Activated CD4-positive, alpha-beta T cell treated with anti-CD3 and anti-CD28 coated beads, Interleukin-2, amount 50 U/mL, for 48 hours (primary cell): ENCODE measurements at places on chromosomes 5 and 9.
A peak's percentile ranks its signal among the peaks of the same experiment; 100 is the strongest.

DNA sequence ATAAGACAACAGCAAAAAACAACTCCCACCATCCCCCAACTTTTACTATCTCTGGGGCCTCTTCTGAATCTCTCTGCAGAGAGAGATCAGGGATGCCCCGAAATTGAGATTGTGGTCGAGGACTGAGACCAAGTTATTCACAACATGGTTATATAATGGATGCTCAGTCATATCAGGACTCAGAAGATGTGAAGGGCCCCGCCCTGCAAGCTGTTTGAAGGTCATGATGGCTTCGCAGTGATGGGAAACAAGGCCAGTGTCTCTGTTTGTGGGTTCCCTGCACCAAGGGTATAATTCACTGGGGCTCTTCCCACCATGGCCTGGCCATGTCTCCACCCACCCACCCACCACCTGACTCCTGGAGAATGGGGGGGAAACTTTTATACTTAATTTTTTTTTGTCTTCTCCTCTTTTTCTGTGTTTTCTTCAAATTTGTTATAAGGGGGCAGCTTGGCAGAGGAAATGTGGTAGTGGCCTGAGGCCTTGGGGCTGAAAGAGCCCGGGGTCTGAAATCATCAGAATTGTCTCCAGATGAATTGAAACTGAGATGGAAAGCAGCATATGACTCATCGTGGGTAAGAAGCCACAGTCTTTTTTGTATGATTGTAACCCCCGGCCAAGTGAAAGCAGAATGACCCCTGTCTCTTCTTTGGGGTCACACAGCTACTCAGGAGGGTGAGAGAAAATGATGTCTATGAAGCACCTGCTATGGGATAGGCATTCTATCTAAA lies 15.0 kb upstream of the TEX48 start:
- peak; percentile 82 for DNase-seq

DNA sequence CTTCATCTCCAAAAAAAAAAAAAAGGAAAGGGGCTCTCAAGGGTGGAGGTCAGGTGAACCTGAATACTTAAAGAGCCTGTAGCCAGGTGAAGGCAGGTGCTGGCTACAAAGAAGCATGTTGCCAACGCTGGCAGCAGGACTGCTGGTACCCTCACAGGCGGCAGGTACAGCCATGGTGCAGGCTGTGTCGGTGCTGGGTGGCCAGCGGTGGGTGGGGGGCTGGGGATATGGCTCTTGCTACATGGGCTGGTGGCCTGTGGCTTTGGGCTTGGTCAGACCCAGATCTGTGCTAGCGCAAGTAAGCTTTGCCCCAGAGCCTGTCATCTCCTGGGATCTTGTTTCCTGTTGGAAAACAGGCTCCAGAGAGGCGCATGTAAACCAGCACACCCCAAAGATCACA lies 86.3 kb upstream of the PHYKPL start:
- DNase-seq, result no peak

- no peak for DNase-seq
These were observed 103.3 kb upstream of the LHFPL2 start for GRCh38 chr5:78751872-78752271.

GRCh38 chr5:65171645-65172044 lies 310.1 kb downstream of the ADAMTS6 start:
- DNase-seq, result no peak

GRCh38 chr5:95817430-95817829 lies 5.1 kb downstream of the GLRX start:
- no peak for DNase-seq

GRCh38 chr5:168608821-168609220 lies 29.7 kb upstream of the PANK3 start:
- no peak for DNase-seq

DNA sequence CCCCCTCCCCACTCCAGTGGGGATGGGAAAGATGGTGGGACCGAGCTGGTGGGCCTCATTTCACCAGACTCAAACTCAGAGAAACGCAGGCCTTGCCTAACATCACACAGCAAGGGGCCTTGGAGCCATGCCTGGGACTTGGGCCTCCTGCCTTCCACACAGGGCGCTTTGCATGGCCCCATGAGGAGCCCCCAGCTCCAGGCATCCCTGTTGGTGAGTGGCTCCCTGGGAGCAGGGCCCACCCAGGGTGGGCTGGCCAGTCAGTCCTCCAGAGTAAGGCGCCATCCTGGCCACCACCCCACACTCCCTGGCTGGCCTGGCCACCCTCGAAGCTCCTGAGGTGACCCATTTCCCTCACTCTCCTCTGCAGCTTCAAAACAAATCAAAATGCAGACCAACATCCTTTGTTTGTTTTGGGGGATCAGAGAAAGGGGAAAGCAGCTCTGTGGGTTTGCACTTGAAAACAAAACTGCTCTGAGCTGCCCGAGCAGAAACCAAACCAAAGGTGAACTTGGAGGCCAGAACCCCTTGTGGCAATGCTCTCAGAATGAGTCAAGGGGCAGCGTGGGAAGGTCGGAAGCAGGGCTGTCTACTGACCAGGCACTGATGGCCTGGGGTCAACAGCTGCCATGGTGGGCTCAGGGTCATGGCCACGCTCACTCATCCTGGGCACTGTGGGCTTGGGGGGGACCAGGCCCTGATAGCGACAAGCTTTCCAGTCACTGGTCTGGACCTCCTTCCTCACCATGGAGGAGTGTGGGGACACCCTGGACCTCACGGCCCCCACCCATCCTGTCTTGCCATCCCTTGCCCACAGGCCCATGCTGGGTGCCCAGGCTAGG lies 37.0 kb upstream of the VDAC1 start:
- no peak for DNase-seq

- no peak for DNase-seq
These were observed 42.3 kb downstream of the ROR2 start for GRCh38 chr9:91907484-91908292.

DNA sequence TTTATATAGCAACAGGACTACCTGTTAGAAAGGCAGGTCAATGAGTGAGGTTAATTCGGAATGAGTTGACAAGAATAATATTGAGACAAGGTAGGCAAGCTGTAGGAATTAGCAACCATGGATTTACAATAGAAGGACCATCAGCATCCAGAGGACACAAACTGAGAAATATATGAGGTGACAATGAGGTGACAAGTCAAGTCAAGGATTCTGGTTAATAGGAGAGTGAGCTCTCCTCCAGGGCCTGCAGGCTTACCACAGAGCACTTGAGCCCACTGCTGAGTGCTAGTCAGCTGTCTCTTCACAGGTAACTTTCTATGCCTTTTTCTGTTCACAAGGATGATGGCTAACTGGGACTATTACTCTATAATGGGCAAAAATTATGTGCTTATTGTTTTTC lies 227.2 kb downstream of the MRPS30 start:
- DNase-seq, result no peak

- no peak for DNase-seq
These were observed 302.6 kb downstream of the ACTL7B start for GRCh38 chr9:108553111-108553635.

- DNase-seq, result peak; percentile 47
These were observed 1.6 kb downstream of the MED27 start for GRCh38 chr9:132077881-132078698.

DNA sequence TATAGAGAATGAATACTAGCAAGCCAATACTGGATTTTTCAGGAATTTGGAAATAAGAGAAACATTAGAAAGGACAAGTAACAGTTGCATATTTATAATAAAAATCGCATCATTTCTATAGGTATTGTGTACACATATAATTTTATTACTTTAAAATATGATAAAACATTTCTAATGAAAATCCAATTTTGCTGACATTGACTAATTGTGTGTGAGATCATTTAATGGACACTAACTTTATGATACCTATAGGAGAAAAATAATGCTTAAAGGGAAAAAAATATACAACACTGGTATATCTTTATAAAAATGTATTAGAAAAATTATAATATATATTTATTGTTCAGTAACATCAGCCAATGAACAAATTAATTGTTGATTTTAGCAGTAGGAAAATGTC lies 557.3 kb downstream of the CDH12 start:
- DNase-seq, result no peak

- DNase-seq, result no peak
These were observed 33.2 kb downstream of the CDH6 start for GRCh38 chr5:31226651-31227050.

DNA sequence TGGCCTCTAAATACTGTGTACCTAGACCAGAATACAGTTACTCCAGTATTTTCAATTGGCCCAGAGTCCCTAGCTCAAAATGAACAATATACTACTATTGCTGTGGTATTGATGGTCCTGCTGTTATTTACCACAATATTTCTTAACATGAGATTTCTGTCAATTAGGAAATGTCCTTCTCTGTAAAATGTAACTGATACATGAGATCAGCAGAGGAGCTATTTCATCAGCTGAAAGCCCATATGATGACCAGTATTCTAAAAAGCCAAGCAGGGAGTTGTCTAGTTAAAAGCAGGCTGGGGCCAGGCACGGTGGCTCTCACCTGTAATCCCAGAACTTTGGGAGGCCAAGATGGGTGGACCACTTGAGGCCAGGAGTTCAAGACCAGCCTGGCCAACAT lies 187.7 kb upstream of the PTGER4 start:
- no peak for DNase-seq

DNA sequence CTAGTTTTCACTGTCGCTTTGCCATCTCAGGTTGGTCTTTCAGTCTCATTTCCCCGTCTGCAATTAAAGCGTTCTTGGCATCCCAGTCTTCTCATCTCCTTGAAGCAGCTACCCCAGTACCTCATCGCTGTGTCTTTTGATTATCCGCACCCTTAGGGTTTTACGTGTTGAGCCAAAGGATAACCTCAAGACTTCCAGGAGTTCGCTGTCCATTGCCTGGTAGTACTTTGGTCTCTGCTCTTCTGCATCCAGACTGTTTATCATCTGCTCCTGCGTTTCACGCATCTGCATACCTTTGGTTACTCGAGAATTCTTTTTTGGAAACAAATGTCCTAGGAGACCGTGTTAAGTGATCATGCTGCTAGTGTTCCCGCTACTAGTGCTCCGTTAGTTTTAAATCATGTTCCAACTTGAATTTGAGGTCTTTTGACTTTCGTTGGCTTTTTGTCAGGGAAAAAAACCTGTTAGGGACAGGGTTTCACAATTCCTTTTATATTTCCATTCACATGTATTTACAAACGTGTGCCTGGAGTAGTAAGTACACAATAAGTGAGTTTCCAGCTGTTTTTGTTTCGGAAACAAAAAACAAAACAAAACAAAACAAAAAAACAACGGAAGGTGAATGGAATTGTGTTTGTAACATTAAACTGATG lies 888 bp downstream of the RABGAP1 start:
- DNase-seq, result no peak

DNA sequence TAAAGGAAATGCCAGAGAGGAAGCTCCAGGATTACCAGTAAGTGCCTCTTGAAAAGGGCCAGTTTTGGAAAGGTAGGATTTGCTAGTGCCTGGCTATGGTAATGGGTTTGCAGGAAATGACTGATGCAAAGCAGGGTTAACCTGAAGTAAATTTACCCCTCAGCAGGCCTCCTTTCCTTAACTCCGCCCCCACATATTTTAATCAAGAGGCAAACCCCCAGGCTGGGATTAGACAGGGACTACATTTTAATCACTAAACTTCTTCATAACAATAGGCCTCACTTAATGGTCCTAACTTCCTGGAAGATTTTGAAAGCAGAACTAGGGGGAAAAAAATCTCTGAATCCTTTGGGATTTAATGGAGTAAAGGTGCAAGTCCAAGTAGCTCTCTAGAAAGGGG lies 10.2 kb upstream of the SLC1A3 start:
- DNase-seq, result no peak
